ENCODE measurements at places on chromosomes 6 and 20.

GRCh38 chr6:42255050-42255449, 37.4 kb upstream of the MRPS10 start:
- DNase-seq = no peak

DNA sequence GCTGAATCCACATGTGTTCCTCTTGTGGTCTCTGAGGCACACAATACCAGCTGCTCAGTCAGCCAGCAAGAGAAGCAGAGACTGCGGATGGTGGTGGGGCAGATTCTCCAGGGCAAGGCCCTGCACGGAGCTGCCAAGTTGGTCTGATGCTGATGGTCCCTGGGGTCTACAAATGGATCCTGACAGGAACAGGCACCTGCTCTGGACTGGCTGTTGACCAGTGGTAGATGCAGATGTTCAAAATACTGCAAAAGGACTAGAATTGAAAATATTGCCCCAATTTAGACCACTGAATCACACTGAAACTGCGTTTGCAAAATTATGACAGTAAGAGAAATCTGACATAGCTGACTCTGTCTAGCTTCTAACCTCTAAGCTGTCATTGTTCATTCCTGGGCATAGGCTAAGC, 29.6 kb upstream of the TUBB2A start:
- DNase-seq = no peak

GRCh38 chr6:46370622-46371021, 120.6 kb downstream of the RCAN2 start:
- no peak for DNase-seq

DNA sequence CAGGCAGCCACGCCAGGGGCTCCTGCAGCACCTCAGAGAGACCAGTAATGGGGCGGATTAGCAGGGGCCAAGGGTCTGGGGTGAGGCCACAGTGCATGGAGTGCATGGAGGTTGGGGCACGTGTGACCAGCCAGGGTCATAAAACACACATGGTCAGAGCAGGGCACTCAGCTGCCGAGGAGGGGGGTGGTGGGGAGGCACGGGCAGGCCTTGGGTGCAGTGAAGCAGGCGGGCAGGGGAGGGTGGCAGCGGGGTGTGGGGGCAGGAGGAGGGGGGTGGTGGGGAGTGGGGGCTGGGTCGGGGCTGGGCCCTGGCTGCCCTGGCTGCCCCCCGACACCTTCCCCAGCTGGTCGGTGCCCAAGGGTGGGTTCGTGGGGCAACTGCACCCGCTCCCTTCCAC, 23.7 kb upstream of the NTSR1 start:
- DNase-seq = no peak

GRCh38 chr20:53748821-53749421, 155.3 kb upstream of the ZNF217 start:
- DNase-seq = no peak

GRCh38 chr20:63064310-63064709, 57.5 kb upstream of the BHLHE23 start:
- DNase-seq = no peak

DNA sequence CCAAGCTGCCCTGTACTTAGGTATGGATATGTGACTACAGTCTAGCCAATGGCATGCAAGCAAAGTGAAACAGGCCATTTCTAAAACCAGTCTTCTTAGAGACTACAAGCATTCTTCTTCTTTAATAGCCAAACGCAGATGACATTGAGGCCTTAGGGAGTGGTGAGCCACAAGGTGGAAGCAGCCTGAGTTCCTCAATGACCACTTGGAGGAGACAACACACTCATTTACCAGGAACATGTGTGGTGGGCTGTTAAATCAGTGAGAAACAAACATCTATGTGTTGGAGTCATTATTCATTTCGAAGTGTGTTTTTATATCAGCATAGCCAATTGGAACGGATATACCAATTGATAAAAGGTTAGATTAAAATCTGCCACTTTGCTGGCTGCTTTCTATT, 122.0 kb downstream of the GFRAL start:
- no peak for DNase-seq

- no peak for DNase-seq
These were observed 51.0 kb downstream of the RPS12 start for GRCh38 chr6:132865364-132865763.

- no peak for DNase-seq
These were observed 81.5 kb downstream of the MAP7 start for GRCh38 chr6:136468711-136469110.

DNA sequence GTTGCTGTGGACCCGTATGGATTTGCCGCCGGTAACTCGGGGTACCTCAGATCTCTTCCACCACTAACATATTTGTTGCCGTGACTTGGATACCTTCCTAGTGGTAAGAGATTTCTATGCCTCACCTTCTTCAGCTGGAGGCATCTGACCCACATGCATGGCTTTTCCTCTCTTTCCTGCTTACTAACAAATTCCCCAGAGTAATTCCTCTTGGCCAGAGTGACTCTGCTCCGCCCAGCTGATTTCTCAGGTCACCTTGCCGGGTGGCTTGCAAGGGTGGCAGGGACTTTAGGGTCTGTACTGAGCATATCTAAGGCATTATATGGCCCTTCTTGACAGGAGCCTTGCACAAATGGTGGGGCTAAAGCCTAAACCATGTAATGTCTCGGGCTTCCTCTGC, 38.2 kb downstream of the FAM184A start:
- no peak for DNase-seq

DNA sequence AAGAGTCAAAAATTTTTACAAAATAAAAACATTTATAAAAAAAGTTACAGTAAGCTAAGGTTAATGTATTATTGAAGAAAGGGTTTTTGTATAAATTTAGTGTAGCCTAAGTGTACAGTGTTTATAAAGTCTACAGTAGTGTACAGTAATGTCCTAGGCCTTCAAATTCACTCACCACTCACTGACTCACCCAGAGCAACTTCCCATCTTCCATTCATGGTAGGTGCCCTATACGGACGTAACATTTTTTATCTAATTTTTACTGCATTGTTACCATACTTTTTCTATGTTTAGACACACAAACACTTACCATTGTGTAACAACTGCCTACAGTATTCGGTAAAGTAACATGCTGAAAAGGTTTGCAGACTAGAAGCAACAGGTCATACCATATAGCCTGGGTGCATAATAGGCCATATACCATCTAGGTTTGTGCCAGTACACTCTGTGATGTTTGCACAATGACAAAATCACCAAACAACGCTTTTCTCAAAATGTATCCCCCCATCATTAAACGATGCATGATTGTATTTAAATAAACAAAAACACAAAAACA, 6.0 kb downstream of the MTFR2 start:
- DNase-seq = no peak

DNA sequence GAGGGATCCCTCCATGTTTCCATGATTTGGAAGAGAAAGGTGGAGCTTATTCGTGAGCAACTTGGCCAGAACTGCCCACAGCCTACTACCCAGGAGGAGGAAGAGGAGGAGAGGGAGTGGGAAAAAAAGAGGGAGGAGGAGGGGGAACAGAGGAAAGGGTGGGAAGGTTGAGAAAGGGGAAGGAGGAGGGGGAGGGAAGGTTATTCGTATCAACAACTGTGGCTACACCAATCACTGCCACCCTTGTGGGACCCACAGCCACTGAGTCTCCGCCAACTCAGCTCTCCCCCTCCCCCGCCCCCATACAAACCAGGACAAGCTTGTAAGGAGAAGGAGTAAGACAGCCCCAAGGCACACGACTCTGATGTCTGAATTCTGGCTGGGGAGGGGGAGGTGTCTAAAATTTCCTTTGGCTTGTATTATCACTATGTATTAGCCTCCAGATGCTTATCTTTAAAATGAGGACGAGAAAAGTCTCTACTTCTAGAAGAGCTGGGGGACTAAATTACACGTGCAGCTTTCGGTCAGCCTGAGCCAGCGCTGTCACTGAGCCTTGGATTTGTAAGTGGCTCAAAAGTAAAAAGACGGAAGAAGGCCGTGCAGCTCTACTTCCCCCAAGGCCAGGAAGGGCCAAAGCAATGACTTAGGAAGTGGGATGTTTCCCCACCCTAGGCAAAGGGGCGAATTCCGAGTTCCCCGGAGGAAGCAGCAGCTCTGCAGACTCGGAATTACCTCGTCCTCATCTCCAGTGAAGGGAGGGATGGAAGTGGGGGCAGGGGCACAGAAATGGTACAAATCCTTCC, 1.0 kb downstream of the FKBP1A start:
- DNase-seq = no peak

- DNase-seq = no peak
These were observed 56.9 kb downstream of the FAM217A start for GRCh38 chr6:4021854-4022695.

- DNase-seq = no peak
These were observed 17.6 kb upstream of the MBOAT1 start for GRCh38 chr6:20229881-20230280.

DNA sequence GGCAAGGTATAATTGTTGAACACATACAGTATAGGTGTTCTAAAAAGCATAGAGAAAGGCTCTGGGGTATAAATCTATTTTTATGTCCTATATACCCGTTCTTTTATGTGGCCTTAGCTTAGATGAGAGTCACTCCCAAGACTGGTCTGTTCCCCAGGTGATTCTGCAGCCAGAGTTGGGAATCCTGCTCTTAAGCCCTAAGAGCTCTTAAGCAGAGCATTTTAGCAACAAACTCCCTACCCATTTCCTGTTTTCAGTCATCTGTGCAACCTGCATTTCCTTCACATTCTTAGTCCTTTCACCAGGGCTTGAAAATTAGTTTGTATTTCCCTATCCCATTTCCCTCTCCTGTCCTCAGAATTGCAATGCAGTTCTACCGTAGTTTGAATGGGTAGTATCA, 166.1 kb downstream of the HS3ST5 start:
- no peak for DNase-seq

- no peak for DNase-seq
These were observed 173.9 kb downstream of the NFATC2 start for GRCh38 chr20:51368461-51369211.

DNA sequence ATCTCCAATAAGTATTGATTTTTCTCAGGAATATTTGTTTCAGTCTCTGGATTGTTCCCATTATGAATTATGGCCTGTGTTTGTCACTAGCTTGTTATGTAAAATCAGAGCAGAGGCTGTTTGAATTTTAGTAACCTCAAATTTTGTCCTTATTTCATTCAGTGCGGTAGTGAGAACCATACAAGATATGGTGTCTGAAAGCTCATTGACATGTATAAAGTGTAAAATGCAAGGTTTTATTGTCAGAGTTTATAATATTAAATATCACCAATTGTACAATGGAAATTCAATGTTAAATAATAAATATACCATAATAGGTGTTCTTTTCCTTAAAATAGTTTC, 353.3 kb upstream of the SYNCRIP start:
- no peak for DNase-seq

DNA sequence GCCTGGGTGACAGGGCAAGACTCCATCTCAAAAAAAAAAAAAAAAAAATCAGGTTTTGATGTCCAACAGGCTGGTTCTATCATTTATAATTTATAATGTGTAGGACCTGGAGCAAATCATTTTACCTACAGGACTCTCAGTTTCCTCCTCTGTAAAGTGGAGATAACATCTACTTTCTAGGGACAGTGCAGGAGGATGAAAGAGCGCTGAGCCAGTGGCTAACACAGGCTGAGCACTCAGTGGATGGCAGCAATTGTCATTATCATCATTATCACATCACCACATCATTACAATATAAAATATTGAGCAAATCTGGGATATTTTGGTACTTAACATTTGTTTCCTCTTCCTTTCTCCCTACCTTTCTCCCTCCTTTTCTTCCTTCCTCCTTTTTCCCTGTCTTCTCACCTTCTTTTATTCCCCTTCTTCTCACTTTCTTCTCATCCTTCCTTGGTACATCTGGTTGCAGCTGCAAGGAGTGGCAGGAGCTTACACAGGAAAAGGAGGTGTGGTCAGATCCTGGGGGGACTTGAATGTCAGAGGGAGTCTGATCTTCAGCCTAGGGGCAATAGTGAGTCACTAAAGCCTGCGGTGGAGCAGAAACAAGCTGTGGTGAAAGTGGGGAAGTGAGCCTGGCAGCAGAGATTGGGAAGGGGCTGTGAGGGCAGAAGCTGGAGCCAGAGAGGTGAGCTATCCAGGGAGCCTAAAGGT, 24.6 kb upstream of the CTNNBL1 start:
- no peak for DNase-seq

DNA sequence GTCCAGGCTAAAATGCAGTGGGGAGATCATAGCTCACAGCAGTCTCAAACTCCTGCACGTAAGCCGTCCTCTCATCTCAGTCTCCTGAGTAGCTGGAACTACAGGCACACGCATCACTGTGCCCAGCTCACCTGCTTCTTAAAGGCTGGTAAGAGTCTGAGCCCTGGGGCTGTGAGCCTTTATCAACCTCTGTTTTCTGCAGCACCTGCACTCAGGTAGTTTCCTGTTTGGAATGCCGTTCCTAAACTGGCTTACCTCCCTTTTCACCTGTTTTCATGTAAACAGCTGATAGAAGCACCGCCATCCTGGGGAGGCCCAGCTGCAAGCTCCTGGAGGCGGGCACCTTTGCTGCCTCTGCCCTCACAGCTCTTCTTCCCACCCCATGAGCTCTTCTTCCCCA, 45.4 kb downstream of the SLC24A3 start:
- no peak for DNase-seq

DNA sequence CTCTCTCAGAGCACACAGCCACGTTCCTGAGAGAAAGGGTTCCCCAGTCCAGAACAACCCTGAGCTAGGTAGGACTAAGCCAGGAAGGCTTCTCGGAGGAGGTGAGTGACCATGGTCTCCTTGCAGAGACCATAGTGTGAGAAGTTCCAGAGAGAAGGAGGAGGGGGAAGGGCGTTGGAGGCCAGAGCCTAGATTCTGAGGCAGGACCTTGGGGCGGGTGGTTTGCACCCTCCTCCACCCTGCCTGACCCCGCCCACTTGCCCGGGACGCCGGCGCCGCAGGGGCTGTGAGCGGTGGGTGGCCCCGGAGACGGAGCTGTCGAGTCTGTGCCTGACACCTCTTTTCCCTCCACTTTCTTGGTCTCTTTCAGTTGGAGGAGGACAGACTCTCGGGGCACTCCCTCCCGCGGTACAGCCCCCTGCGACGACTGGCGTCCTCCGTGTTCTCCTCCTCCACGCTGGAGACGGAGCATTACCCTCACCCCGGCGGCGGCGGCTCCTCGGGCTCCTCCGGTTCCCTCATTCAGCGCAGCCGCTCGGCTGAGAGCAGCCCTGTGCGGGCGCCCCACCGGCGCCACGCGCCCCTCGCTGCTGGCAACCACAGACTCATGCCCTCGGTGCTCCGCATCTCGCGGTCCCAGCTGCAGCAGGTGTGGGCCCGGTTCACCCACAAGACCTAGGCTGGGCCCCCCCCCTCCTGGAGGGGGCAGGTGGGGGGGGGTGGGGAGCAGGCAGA, 26.2 kb downstream of the TTBK1 start:
- DNase-seq = no peak

GRCh38 chr6:166540631-166541331, 45.7 kb downstream of the RAMACL start:
- no peak for DNase-seq

- DNase-seq = peak; percentile 55
These were observed 20.2 kb upstream of the MDGA1 start for GRCh38 chr6:37717836-37718251.

- no peak for DNase-seq
These were observed 9.9 kb downstream of the SNTA1 start for GRCh38 chr20:33433465-33434234.

- peak; percentile 96 for DNase-seq
These were observed at the start of gene ZNFX1 for GRCh38 chr20:49278036-49278817. TSS of gene ZNFX1 (minus strand) at chr20:49278057. CDS start at chr20:49275839, 2,218 bp downstream.

- DNase-seq = no peak
These were observed 70.9 kb downstream of the HFE start for GRCh38 chr6:26158076-26158580.

- DNase-seq = peak; percentile 23
These were observed 42.7 kb upstream of the HCRTR2 start for GRCh38 chr6:55131616-55132015.
